Stimulated activated CD4-positive, alpha-beta T cell treated with anti-CD3 and anti-CD28 coated beads, TNF-alpha, amount 100 ng/mL, for 24 hours (primary cell): ENCODE measurements at places on chromosomes 6 and 20.

GRCh38 chr6:111176038-111176759 is 88.9 kb downstream of the SLC16A10 start:
- no peak for DNase-seq

DNA sequence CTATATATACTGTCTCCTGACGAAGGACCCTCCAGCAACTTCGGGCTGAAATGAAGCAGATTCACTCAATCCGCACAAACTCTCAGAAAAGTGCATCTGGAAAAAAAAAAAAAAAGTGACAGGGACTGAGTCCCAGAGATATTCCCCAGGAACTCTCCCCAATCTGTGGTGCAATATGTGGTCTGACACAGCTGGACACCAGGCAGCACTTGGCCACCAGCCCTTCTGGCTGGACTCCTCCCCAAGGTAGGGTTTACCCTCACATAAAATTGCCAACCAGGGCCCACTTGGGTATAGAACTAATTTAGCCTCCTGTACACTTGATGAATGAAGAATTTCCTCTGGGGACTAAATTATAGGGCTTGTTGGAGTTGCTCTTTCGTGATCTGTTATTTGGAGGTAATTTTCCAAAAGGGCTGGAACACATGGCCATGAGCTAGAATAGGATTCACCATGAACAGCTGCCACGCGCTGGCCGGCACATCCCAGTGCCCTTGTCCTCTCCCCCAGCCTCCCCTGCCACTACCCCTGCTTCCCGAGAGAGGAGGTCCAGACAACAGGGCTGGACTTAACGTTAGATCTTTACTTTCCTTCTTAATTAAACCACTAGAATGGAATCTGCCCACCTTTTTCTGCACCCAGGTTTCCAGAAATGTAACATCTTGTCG is 379.2 kb downstream of the BMP2 start:
- no peak for DNase-seq

GRCh38 chr6:121876721-121877120 is 441.3 kb downstream of the GJA1 start:
- DNase-seq, result no peak

- no peak for DNase-seq
These were observed 181.2 kb upstream of the SHLD1 start for GRCh38 chr20:5569021-5569420.

GRCh38 chr6:151475653-151476523 is 17.9 kb upstream of the CCDC170 start:
- no peak for DNase-seq

GRCh38 chr6:37287519-37288157 is 29.7 kb upstream of the TMEM217 start:
- DNase-seq, result no peak

DNA sequence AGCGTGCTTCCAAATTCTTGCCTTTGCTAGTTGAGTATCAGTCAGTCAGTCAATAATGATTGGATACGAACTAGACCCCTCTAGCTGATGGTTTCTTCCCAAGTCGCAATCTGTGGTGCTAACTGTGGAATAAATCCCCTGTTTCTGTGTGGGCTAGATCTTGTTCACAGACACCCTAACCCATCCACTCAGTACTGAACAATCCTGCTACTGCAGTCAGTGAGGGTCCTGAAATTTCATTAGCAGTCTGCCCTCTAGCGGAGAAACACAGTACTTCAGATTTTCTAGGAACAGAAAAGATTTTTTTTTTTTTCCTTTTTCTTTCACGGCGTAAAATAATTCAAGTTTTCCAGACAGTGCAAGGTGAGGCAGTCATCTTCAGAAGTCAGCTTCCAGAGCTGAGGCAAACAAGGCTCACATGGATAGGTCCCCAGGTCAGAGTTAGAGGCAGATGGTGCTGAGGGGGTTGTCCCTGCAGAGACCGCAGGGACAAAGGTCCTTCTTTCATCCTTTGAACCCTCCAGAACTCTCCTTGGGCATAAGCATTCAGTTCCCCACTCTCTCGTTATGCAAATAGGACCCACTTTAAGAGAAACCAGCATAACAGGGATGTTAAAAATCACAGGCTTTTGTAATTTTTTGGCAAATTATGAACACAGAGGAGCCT is 119.6 kb downstream of the SCML4 start:
- DNase-seq, result no peak
